ENCODE measurements at places on chromosomes 12 and 14.

GRCh38 chr12:129550353-129550752 lies 353.5 kb downstream of the TMEM132D start:
- DNase-seq, result no peak

GRCh38 chr12:6635856-6636531 lies at the start of gene LPAR5:
LPAR5 (minus strand) TSS chr12:6635959; CDS start chr12:6621248, 14,711 bp downstream.
- no peak for DNase-seq

- DNase-seq, result peak; percentile 98
These were observed 25.5 kb downstream of the SCARB1 start for GRCh38 chr12:124837958-124838803.

GRCh38 chr12:60333461-60333860 lies 737.6 kb downstream of the SLC16A7 start:
- DNase-seq, result no peak

GRCh38 chr12:26250801-26251200 lies 55.4 kb downstream of the SSPN start:
- no peak for DNase-seq

GRCh38 chr14:90880282-90880681 lies 64.1 kb upstream of the TTC7B start:
- no peak for DNase-seq

DNA sequence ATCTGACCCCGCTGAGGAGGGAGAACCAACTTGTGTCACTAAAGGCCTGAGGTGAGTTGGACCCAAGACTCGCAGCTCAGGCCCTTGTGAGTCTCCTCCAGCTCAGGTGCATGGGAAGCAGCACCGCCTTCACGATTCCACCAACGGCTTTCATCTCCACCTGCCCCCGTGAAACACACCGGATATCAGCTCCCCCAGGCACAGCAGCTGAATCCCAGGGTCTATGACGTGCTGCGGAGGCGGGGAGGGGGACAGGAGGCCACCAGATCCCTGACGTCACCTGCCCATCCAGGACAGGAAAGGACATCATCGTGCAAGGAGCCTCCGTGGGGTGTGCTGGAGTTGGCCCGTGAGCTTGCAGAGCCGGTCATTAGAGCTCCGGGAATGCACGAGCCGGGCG lies 18.5 kb upstream of the SFSWAP start:
- no peak for DNase-seq

GRCh38 chr14:66135831-66136230 lies 350.3 kb upstream of the CCDC196 start:
- DNase-seq, result no peak

GRCh38 chr12:10341892-10342509 lies 34.3 kb downstream of the KLRD1 start:
- DNase-seq, result no peak

DNA sequence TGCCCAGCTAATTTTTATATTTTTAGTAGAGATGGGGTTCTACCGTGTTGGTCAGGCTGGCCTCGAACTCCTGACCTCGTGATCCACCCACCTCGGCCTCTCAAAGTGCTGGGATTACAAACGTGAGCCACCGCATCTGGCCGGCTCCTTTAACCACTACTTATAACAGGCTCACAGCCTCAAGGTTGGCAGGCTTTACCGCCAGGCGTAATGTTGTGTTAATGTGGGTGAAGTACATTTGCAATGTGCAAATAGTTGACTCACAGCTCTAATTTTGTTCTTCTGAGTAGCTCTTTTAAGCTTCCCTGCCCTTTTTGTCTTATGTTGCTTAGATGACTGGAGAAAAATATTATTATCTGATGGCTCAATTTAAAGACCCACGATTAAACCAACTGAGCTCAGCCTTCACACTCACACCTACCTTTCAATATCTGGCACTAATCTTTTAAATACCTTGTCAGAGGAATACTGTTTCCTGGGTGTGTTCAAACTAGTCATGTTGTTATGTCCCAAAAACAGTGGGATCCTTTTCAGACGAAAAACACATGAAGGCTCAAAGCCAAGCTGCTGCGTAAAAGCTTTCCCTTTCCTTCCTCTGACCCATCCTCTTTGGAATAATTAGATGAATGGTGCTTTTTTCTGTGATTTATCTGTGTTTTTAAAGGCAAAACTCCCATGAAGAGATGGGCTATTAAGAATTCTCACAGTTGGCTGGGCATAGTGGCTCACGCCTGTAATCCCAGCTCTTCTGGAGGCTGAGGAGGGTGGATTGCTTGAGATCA lies 57.2 kb upstream of the USP44 start:
- peak; percentile 65 for DNase-seq

- DNase-seq, result no peak
These were observed 1222.3 kb upstream of the SEL1L start for GRCh38 chr14:82755923-82756322.

DNA sequence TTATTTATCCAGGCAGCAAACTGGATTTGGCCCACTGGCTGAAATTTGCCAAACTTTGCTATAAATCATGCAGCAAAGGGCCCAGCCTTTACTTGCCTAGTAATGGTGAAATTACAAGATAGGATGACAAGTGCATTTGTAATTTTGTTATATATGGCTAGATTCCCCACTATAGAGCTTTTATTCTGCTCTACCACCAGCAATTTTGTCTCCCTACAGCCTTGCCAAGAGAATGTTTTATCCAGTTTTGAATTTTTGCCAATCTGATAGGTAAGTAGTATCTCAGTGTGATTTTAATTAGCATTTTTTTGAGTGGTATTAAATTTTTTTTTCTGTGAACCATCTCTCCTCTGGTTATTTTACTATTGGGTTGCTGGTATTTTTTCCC lies 161.6 kb downstream of the SLC41A2 start:
- DNase-seq, result no peak

DNA sequence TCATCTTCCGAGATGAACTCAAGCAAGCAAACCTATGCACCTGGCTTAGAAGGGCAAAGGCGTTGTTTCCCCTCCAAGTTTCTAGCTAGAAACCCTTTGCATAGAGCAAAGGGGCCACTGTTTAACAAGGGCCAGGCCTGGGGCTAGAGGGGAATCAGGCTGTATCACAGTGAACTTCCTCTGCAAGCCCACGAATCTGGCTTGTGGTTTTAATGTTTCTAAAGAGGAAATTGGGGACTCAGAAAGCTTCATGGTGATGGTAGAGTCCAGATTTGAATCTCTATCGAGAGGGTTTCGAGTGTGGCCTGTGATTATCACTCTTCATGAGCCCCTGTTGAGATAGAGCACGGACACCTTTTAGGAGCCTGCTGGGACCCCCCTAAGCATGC lies 189.9 kb downstream of the VRK1 start:
- DNase-seq, result no peak

DNA sequence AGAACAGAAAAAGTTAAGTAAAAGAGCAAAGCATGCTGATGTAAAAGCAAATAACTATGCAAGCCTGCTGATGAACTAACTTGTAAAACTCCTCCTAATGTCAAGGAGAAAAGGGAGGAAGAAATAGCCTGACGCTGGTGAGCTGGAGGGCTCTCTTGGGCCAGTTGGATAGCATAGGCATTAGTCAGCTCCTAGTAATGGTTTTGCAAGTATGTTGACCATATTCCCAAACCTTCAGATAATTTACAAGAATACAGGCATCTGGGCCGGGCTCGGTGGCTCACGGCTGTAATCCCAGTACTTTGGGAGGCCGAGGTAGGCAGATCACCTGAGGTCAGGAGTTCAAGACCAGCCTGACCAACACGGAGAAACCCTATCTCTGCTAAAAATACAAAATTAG lies 871.4 kb downstream of the C12orf50 start:
- peak; percentile 69 for DNase-seq

GRCh38 chr12:2553388-2554126 lies 241.2 kb upstream of the FKBP4 start:
- DNase-seq, result no peak

DNA sequence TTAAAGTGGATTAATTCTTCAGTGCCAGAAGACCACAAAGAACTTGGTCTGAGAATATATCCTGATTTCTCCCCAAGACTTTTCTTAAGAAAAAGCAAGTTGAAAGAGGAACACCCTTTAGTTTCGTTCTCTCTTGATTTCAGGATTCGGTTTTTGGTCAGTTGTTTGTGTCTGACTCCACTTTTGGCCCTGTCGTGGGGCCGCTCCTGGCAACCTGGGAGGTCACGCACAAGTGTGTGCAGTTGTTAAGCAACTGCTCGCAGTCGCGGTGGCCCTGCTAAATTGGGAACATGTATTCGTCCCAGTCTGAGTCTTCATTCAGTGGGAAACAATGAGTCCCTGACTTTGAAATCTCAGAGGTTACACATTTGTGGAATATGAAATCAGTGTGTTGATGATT lies 68.7 kb downstream of the RGS6 start:
- DNase-seq, result no peak

DNA sequence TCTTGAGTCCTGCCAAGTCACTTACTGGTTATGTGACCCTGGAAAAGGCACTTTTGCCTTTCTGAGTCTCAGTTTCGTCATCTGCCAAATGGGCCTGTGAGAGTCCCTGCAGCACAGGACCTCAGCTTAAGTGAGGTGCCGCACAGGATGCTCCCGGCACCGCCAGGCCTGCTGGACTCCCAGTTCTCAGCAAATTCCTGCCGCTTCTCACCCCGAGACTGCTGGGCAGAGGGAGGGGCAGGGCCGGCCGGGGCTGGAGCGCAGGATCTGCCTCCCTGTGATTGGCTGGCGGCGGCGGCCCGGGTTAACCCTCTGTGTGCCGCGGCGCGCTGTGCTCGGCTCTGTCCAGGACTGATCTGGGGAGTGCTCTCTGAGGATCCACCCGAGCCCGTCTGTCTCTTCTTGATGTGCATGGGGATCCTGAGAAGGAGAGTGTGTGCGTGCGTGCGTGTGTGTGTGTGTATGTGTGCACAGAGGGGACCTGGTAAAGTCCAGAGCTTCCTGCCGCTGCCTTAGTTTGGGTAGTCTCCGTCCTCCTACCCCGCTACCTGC lies 8.6 kb downstream of the SETD1B start:
- DNase-seq, result peak; percentile 69

GRCh38 chr14:97806891-97807290 lies 1009.7 kb downstream of the VRK1 start:
- DNase-seq, result no peak

- no peak for DNase-seq
These were observed 28.9 kb downstream of the BCL11B start for GRCh38 chr14:99242816-99243721.

- DNase-seq, result no peak
These were observed 48.1 kb downstream of the BEGAIN start for GRCh38 chr14:100539003-100539660.

- DNase-seq, result no peak
These were observed 344 bp downstream of the LPAR5 start for GRCh38 chr12:6635375-6635855.

GRCh38 chr14:36173161-36173560 lies 3.4 kb downstream of the PTCSC3 start:
- no peak for DNase-seq

DNA sequence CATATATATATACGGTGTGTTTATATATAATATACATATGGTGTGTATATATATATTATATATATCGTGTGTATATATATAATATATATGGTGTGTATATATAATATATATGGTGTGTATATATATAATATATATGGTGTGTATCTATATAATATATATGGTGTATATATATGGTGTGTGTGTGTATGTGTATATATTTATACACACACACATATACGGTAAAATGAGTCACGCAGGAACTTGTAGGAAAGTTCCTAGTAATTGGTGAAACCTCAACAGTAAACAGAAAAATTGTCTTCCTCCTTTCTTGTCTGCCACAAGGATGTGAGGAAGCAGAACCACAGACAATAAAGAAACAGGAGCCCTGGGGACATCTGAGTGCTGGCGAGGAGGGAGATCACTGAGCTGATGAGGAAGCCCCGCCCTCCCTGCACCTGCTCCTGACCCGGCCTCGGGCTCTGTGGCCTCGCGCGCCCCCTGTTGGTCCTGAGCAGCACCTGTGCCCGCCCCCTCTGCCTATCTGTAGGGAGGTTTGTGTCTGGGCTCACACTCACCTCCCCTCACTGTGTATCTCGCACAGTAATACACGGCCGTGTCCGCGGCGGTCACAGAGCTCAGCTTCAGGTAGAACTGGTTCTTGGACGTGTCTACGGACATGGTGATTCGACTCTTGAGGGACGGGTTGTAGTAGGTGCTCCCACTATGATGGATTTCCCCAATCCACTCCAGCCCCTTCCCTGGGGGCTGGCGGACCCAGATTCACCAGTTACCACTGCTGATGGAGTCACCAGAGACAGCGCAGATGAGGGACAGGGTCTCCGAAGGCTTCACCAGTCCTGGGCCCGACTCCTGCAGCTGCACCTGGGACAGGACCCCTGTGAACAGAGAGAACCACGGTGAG lies 1079.4 kb downstream of the TMEM121 start:
- peak; percentile 10 for DNase-seq

DNA sequence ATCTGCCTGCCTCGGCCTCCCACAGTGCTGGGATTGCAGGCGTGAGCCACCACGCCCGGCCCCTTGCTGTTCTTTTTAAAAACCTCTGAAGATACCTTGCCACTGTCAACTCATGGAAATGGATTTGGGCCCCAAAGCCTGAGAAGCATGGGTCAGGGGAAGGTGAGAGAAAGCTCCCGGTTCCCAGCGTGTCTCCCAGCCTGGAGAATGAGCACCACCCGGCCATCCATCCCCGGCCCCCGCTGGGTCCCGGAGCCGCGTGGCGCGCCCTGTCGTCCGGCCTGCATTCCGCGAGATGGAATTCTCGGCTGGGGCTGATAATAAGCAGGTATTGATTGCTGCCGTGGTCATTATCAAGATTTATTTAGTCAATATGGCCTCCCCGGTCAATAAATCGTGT lies 126.5 kb upstream of the MYL2 start:
- no peak for DNase-seq

GRCh38 chr12:82593901-82594396 lies 92.8 kb upstream of the TMTC2 start:
- DNase-seq, result no peak

DNA sequence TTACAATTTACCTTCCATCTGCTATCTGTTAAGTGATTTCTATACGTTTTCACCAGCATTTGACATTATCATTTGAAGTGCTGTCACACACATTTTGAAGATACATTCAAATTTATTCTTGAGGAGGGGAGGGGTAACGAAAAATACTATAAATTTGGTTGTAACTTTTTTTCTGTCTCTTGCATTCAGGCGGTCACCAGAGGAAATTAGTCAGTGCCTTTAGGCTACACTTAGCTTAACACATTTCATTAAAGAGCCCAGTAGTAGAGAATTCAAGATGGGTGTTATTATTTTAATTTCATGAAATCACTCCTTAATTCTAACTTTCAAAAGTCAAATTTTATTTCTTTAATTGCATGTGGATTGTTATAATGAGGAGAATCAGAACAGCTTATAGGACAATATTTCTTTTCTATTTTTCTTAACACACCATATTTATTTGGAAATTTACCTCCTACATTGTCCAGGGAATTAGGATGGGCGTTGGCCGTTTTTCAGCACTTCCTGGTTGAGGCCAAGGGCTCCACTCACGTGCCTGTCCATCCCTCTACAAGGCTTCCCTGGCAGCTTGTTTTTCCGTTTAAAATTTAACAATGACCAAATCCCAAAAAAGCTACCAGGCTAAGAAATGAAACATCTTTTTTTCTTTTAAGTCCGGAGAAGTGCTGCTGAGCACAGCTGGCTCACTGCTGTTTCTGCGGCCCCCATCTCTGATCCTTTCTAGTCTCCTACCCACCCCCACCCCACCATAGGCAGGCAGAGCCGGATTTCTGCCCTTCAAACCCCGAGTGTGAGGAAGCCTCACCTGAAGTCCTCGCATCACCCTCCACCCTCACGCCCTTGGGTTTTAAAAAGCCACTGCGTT lies 1.1 kb upstream of the FAR2 start:
- DNase-seq, result no peak

- DNase-seq, result peak; percentile 81
These were observed 39.8 kb downstream of the SLC24A4 start for GRCh38 chr14:92362781-92363235.

Data from Caki2 (cell line).